ENCODE measurements at places on chromosomes 16 and 17.

DNA sequence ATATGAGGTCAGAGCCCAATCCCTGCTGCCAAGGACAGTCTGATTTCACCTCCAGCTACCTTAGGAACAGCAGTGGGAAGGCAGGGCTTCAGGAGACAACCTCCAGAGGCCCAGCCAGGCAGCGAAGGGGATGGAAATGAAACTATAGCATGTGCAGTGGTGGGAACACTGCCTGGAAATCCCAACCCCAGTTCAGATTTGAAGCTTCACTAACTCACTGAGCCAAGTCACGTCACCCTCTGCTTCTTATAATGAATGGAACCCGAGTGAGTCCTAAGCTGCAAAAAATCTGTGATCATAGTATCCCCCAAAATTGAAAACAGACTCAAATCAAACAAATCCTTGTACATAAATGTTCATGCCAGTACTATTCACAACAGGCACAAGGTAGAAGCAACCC, 36.0 kb upstream of the SLC39A11 start:
- DNase-seq = no peak

- no peak for DNase-seq
Measured at GRCh38 chr16:75317532-75317931, 66.1 kb upstream of the BCAR1 start.

DNA sequence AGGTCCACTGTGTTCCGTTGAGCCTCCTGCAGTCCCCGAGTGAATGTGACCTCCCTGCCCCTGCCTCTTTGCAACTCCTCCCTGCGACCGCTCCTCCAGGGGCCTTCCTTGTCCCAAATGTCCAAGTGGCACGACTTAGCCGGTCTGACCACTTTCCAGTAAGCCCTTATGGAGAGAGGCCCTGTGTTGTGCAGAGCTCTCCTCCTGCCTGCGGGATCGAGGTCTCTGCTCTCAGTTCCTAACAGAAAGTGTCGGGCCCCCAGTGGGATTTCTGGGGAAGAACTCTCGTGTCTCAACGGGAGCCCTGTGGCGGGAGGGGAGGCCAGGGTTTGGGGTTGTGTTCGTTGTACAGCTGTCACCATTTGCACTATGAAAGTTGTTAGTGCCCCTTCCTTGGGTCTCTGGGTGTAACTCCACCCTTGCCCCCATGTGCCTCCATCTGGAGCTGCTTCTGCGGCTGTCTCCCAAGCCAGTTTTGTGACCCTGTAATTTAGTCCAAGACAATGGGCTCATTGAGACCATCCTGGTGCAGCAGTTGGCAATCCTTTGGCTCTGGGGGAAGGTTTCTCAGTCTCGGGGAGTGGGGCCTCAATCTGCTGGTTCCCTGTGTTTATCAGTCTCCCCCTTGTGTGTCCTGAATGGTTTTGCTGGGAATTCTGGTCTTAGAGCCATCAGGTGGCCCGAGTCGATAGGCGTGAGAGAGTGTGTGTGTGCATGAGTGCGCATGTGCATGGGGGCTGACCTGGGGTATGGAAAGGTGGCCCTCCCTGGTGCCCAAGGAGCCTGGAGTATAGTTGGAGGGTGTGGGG, 234.5 kb downstream of the SEC14L1 start:
- DNase-seq = no peak

GRCh38 chr17:1753767-1754429, 8.0 kb upstream of the SERPINF1 start:
- no peak for DNase-seq

DNA sequence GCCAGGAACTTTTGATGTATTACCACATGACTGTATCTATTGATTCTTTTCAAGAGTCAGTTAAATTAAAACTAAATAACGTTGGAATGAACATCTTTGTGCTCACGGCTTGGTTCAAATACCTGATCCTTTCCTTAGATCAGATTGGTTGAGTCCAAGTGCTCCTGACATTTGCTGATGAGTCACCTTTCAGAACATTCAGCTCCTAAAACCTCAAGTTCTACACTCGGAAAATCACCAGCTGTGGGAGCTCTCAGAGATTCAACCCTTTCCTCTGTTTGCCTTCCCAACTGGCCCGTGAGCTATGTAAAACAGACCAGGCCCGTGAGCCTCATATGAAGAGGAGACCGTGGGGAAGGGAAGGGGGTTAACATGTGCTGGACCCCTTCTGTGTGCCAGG, 68.1 kb downstream of the RTN4RL1 start:
- DNase-seq = no peak
